Tibial artery (tissue), 4 donors: ENCODE measurements at places on chromosomes 2 and 18.

DNA sequence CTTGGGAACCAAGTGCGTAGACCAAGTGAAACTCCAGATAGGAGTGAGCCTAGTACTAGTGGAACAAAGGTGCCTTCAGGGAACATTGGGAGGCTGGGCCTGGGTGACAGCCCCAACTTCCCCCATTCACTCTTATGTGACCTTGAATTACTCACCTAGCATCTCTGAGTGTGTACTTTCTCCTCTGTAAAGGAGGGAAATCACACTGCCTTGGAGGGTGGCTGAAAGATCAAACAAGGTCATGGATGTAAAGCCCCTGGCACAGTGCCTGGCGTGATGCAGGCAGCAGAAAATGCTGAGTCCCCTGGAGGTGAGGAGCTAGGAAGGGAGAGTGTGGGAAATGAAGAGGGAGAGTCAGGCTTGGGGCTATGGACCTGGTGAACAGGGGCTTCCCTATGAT, 45.9 kb downstream of the MARCO start:
- peak; percentile 41 for DNase-seq
- H3K4me1 ChIP-seq = no peaks in the 10 kb centered on the region
- H3K27me3 ChIP-seq = no peaks in the 10 kb centered on the region
- no peaks in the 10 kb centered on the region for H3K36me3 ChIP-seq
- H3K4me3 ChIP-seq = no peak overlapping the region

DNA sequence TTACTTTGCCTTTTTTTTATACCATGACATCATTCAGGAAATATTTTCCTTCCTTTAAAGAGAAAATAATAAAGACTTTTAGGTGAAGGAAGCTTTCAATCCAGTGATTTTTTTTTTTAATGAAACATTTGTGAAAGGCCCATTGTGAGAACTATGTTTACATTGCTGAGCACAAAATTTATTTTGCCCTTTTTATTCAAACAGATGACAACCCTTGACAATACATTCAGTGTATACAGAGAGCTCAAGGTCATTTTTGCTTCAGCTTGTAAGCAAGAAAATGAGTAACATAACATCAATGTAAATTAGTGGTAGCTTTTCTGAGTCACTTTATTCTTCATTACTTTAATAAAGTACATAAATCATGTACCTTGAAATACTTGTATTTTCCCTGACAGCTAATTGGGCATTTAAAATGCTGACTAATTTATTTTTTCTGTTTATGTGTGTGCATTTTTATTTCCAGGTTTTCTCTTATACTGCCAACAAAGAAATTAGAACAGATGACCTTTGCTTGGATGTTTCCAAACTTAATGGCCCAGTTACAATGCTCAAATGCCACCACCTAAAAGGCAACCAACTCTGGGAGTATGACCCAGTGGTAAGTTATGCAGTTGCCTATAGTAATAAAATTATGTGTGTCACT, 121.6 kb downstream of the GALNT1 start:
- H3K4me3 ChIP-seq = no peak overlapping the region
- no peak for DNase-seq
- H3K4me1 ChIP-seq = no peaks in the 10 kb centered on the region
- H3K27me3 ChIP-seq = no peaks in the 10 kb centered on the region

DNA sequence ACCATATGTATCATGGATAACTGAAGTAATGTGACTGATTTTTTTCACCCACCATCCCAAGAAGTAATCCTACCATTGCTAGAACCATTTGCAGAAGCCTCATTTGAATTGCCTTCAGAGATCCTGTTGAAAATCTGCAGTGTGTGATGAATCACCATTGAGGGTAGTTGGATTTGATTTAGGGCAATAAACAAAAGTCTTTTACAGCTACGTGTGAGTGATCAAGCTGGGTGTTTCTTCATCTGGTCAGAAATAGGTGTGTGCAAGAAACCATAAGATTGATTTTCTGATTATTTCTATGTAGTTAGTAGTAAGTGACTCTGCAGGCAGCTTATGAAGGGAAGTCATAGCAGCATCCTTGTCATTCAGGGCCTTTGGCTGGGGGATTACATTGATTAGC, 159.6 kb downstream of the MGAT5 start:
- H3K27me3 ChIP-seq = no peaks in the 10 kb centered on the region
- H3K4me3 ChIP-seq = no peak overlapping the region
- no peak for DNase-seq
- H3K36me3 ChIP-seq = no peaks in the 10 kb centered on the region
- H3K27ac ChIP-seq = no peak overlapping the region
- H3K4me1 ChIP-seq = peaks cover 14% of the 10 kb centered on the region

- H3K4me1 ChIP-seq = no peaks in the 10 kb centered on the region
- no peak overlapping the region for H3K4me3 ChIP-seq
- H3K36me3 ChIP-seq = no peaks in the 10 kb centered on the region
- H3K27me3 ChIP-seq = no peaks in the 10 kb centered on the region
- H3K27ac ChIP-seq = no peak overlapping the region
These were observed 69.3 kb downstream of the CD226 start for GRCh38 chr18:69878213-69878933.

DNA sequence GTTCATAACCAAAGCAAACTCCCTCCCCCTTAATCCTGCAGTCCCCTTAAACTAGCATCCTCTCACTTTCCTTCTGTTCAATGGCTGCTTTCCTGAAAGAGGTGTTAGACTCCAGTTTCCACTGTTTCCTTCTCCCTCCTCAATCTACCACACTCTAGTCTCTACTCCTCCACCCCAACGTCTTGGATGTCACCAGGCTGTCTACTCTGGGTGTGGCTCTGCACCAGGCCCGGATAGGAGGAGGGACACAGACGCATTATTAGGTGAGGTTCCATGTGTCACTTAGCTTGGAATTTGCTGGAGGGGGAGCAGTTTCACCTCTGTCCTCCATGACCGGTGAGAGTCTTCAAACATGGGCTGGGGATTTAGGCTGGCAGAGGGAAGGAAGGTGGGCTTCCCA, 61.3 kb downstream of the MTHFD2 start:
- no peaks in the 10 kb centered on the region for H3K36me3 ChIP-seq
- no peak for DNase-seq
- H3K4me3 ChIP-seq = no peak overlapping the region
- H3K4me1 ChIP-seq = no peaks in the 10 kb centered on the region

DNA sequence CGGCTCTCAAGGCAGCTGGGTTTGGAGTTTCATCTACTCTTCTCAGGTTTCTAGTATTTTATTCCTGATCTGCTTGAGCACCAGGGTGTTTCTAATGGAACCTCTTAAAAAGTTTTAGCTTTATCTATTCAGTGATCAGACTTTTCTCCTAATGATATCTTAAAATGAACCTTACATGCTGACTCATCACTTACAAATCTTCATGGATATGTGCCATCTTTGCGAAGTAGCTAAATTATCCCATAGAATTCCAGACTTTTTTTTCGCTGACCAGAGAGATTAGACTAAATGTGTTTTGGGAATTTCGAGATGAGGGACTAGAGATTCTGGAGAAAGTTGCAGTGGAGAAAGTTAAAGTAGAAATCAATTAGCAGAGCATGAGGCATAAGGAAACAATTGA, 401.0 kb downstream of the GRB14 start:
- DNase-seq = no peak
- no peak overlapping the region for H3K27ac ChIP-seq
- H3K4me1 ChIP-seq = no peaks in the 10 kb centered on the region

DNA sequence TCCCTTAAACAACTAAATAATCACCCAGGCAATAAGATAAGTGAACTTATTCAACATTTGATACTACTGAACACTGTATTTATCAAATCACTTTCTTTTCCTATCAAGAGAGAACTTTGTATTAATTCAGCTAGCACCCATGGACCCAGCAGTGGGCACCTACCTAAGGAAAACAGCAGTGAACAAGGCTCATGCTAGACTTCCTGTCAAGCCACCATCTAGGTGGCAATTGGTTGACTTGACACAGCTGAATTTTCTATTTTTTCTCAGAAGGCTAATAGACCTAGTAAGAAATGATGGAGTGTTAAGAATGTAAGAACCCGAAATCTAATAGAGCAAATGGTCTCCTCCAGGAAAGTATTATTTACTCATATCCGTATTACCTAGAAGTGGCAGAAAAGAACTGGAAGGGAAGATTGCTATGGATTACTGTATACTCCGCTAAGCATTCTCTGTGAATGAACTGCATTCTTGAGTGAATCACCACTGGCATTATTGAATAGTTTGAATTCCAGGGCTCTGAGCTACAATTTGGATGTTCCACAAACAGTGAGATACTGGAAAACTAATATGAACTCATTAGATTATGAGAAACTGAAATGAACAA, 988.2 kb upstream of the CDH2 start:
- no peaks in the 10 kb centered on the region for H3K27me3 ChIP-seq
- H3K36me3 ChIP-seq = no peaks in the 10 kb centered on the region
- peak overlapping the region; percentile 27 for H3K27ac ChIP-seq
- peaks cover 8% of the 10 kb centered on the region for H3K4me1 ChIP-seq
- no peak overlapping the region for H3K4me3 ChIP-seq
- no peak for DNase-seq

DNA sequence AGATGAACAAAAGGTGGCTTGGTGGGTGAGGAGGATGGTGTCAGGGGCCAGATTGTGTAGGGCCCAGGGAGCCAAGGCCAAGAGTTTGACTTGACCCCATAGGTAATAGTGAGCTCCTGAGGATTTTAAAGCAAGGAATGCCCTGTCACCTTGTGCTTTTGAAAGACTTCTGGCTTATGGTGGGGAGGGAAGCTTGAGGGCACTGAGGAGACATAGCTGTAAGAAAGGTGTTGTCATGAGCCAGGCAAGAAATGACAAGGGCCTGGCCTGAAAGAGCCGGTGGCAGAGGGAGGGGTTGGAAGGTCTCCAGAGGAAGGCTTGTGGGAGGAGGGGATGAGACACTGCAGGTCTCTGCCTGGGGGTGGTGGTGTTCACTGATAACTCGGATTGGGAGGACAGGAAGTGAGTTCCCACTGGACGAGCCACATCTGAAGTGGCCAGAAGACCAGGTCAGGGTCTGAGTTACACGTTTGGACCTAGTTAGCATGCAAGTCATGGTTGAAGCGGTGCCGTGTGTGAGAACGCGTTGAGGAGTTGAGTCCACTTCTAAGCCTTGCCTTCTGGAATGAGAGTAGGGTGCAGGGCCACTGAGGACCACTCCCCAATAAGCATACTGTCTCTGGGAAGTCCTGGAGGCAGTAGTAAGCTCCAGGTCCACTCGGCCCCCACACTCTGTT, 64.3 kb downstream of the TET3 start:
- no peaks in the 10 kb centered on the region for H3K27me3 ChIP-seq
- H3K4me1 ChIP-seq = no peaks in the 10 kb centered on the region
- no peak overlapping the region for H3K4me3 ChIP-seq
- H3K27ac ChIP-seq = no peak overlapping the region
- H3K36me3 ChIP-seq = peaks cover 22% of the 10 kb centered on the region
